ENCODE measurements at places on chromosomes 11 and 22.

DNA sequence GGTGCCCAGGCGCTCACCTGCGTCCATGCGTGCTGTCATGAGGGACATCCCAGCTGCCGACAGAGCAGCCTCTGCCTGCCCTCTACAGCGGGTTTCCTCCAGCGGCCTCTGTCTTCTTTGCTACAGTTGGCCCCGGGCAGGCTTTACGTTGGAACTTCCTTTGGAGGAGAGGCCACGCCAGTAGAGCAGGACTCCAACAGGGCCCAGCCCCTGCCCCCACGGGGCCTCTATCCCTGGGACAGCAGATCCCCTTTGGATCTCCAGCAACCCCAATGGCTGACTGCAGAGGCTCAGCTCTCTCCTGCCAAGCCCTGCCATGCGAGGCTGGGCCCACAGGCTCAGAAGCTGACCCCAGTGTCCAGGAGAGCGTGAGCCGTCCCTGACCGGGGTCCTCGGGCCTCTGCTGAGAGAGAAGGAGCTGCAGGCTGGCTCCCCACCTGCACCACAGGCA, 12.1 kb downstream of the TRPM5 start:
- DNase-seq = no peak

DNA sequence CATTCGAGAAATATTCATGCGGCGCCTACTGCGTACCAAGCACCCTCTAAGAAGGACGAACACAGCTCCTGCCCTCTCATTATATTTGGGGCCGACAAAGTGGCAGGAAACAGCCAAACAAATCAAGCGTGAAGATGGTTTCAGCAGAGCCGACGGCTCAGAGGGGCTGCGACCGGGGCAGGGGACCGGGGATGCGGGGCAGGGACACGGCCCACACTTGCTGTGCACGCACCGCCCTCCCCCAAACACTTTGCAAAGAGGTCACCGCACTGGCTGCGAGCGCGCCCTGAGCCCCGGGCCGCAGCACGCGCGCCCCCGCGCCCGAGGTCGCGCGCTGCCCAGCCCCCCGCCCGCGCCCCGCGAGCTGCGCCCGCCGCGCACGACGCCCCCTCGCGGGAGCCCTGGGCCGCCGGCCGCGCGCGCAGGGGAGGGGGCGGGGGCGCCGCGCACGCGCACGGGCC, 255 bp upstream of the SYNGR1 start:
- DNase-seq = peak; percentile 36

- DNase-seq = peak; percentile 14
Observed at GRCh38 chr22:19799322-19800190, 39.0 kb downstream of the TBX1 start.

DNA sequence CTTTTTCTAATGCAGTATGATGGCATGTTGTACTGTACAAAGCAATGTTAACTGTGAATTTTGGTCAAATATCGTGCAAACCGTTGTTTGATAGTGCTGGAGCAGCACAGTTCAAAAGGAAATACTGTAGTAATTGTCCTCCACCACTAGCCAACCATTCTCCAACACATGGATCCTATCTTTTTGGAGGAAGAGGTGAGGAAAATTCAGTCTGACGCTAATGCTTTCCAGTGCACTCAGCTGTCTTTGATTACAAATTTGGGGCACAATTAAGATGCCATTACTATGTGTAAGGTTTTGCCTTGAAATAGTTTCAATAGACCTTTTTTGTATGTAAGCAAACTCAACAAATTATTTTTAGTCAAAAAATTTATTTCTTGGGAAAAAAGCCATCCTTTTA, 240.5 kb upstream of the CCDC179 start:
- no peak for DNase-seq

DNA sequence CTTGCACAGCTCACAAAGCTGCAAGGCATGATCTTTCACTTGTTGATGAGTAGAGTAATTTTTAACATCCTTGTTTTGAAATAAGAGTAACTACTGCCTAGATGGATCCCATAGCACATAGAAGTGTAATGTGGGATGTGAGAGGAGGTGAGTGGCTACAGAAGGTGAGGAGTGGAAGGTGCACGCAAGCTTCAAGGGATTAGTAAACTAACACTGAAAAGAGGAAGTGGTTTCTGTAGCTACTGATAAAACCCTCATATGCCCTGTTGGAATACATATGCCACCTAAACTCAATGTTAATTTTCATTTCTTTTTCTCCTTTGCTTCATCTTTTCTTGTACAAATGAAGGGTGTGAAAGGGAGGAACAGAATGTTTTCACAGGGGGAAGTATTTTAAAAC, 22.0 kb upstream of the CTSC start:
- DNase-seq = no peak

DNA sequence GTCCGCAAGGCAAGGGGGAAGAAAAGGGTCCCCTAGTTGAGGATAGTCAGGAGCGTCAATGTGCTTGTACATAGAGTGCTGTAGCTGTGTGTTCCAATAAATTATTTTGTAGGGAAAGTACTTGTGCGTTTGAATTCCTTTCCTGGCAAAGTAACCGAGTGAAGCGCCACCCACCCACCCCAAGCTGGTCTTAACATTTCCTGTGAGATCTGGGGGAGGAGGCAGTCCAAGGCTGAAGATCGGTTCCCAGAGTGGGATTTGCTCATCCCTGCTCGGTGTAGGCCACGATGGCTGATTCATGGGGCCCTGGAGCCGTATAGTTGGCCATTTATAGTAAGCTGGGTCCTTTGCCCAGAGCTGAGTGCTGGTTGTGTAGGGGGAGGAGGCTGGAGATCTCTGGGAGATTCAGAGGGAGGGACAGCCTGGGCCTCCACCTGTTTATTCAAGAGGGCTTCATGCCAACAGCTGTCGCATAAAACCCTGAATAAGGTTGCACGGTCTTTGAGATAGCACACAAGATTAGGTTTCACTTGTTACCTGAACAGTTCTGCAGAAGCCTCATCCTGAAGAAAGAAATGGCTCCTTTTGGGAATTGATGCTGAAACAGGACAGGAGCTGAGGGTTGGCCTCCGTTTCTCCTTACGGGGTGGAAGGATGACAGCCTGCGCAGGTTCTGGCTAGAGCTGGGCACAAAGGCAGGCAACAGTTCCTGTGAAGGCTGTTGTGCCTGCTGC, 2.4 kb downstream of the ATF4 start:
- DNase-seq = peak; percentile 76

GRCh38 chr11:47055534-47055933, 119.0 kb downstream of the CSTPP1 start:
- no peak for DNase-seq

GRCh38 chr11:1152316-1153104, 5.2 kb upstream of the MUC5AC start:
- DNase-seq = no peak

DNA sequence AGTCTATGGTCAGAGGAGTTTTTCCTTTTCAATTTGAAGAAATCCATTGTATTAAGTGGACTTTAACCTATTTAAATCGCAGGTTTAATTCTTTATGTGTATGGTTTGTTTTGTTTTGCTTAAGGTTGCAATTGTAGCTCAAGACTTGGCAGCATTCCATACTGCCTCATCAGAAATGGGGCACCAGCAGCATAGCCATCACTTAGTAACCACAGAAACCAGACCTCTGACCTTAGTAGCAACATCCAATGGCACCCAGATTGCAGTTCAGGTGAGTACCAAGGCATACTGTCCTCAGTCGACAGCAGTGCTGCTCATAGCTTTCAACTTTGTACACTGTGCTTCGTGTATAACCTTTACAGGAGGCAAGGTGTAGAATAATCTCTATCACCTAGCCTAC, 48.4 kb upstream of the WEE1 start:
- no peak for DNase-seq

GRCh38 chr11:18203723-18204122, 31.1 kb downstream of the MRGPRX4 start:
- peak; percentile 31 for DNase-seq

GRCh38 chr11:128407962-128408361, 179.4 kb downstream of the ETS1 start:
- DNase-seq = no peak

DNA sequence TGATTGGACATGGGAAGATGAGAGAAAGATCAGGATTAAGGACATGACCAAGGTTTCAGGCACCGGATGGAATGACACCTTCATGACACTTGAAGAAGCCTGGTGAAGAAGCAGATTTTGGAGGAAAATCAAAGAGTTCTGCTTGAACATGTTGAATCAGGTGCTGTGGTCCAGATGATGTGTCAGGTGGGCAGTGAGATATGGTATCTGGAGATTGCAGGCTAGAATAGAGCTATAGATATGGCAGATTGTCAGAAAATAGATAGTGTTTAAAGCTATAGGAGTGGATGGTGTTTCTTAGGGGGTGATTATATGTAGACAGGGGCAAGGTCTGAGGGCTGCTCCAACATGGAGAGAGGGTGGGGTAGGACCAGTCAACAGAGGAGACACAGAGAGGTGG, 40.2 kb downstream of the PANX1 start:
- DNase-seq = no peak

DNA sequence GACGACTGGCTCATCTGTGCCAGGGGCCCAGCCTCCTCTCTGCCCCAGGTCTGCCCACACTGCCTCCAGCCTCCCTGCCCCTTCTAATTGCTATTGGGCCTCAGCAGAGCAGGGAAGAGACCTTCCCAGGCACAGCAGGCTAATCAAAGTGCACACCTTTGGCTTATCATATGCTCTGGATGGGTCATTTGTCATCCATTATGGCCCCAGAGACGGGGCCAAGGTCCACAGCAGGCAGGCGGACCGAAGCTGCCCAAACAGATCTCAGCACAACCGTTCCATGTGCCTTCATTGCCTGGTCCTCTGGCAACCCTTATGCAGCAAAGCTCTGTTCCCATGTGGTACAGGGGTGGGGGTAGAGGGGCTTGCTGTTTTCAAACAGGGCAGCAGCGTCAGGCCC, 66.6 kb downstream of the TP53I11 start:
- no peak for DNase-seq

DNA sequence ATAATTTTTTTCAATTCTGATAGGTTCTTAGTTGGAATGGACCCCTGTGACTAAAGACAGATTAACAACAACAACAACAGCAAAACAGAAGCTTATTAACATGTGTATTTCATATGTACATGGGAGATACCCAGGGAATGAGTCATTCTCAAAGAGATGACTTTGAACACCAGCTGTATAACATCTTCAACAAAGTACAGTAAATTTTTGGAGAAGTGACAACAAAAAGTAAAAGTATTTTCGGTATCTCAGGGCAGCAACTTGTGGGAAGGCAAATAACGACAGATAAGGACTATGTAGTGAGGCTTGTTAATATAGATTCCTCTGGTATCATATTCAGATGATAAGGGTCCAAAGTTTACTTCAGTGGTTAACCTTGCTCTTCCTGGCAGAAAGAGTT, 573.4 kb upstream of the RAG2 start:
- DNase-seq = no peak

- DNase-seq = no peak
Observed at GRCh38 chr11:8775332-8775731, 92.7 kb downstream of the RPL27A start.

- DNase-seq = peak; percentile 83
Observed at GRCh38 chr22:27919942-27920755, 1.1 kb upstream of the PITPNB start.

DNA sequence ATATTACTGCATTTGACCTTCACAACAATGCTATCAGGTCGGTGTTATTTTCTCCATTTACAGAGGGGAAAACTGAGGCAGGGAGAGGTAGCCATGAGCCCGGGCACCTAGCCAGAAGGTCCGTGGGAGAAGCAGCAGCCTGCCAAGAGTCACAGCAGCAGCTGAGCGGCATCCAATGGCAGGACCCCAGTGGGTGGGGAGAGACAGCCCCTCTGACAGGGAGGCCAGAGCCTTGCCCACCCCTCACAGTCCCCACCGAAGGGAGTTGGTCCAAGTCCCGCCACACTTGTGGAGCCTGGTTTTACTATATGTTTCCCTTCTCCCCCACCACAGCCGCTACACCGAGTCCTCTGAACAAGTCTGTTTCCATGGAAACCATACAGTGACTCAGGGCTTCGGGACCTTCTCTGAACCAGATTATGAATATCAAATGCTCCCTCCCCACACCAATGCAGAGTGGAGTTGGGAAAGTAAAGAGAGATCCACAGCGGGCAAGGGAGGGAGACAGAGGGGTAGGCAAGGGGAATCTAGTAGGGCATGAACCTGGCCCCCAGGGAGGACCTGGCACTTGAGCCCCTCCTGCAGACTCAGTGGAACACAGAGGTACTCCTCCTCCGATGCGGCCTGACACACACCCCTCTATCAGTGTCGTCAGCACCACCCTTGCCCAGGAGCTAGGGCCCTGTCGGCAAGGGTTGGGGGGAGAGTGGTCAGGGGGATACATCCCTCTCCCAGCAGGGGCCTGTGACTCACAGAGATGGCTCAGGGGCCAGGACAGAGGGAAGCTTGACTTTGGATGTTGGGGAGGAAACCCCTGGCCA, 2.5 kb downstream of the CHST1 start:
- DNase-seq = peak; percentile 23

DNA sequence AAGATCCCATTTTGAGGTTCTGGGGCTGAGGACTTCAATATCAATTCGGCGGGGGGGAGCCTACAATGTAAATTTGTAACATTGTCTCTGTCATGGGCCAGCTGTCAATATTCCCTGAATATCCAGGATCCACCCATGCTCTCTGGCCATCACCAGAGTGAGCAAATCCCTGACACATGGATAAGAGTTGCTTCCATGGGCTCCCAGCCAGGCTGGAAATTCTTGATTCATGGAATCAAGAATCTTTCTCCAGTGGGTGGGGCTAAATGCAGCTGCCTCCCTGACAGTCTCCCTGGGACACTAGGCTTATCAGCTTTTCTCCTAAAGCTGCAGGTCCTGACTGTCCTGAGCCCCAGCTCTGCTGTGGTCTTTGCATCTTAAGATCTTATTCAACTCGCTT, 86.9 kb upstream of the IGLL5 start:
- no peak for DNase-seq

DNA sequence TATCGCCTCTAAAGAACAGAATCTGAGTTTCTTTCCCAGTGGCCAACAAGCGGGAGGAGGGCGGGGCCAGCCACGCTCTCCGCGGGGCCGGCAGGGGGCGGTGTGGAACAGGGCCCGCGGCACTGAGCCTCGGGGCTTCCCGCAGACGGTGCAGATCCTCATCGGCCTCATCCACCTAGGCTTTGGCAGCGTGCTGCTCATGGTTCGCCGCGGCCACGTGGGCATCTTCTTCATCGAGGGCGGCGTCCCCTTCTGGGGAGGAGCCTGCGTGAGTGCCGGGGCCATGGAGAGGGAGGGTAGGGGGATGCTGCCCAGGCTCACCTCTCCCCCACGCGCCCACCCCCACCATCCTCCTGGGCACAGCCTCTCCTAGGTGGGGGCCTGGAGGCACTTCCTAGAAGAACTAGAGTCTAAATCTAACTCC, 10.7 kb downstream of the MS4A15 start:
- DNase-seq = no peak

DNA sequence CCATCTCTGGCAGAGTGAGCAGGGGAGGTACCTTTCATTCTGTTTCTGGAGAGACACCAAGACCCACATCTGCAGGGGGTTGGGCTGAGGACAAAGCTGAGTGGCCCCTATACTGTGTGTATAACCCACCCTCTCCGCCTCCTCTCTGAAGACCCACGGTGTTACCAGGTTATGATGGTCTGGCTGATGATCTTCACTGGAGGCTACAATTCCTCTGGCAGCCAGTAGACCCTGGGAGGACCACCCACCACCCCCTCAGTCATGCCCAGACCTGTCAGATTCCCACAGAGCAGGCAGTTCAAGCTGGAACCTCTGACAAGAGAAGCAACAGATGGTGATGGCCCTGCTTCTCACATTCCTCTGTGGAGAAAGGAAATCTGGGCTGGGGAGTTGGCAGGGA, 11.4 kb upstream of the KCNJ1 start:
- no peak for DNase-seq

- no peak for DNase-seq
Observed at GRCh38 chr11:112437096-112437495, 176.4 kb upstream of the PLET1 start.

GRCh38 chr22:21866833-21867527, 465 bp downstream of the MAPK1 start:
- peak; percentile 37 for DNase-seq
